CD8-positive, alpha-beta T cell (primary cell): ENCODE measurements at places on chromosomes 7 and 10.

DNA sequence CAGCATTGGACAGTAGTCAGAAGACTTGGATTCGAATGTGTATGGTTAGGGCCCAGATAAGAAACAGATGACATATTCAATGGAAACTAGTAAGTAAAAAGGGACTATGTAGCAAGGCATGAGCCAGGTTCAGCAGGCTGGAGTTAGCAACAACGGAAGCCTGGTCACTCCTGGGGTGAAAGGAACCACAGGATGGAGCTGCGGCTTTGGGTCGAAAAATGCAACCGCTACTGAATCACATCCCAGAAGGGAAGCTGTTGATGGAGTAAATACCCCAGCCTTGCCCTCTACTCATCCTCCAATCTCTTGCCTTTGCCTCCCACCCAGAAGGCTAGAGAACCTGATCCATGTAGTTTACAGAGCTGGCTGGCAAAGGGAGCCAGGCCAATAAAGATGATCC, 37.5 kb upstream of the EGR2 start:
- peak; percentile 50 for DNase-seq

DNA sequence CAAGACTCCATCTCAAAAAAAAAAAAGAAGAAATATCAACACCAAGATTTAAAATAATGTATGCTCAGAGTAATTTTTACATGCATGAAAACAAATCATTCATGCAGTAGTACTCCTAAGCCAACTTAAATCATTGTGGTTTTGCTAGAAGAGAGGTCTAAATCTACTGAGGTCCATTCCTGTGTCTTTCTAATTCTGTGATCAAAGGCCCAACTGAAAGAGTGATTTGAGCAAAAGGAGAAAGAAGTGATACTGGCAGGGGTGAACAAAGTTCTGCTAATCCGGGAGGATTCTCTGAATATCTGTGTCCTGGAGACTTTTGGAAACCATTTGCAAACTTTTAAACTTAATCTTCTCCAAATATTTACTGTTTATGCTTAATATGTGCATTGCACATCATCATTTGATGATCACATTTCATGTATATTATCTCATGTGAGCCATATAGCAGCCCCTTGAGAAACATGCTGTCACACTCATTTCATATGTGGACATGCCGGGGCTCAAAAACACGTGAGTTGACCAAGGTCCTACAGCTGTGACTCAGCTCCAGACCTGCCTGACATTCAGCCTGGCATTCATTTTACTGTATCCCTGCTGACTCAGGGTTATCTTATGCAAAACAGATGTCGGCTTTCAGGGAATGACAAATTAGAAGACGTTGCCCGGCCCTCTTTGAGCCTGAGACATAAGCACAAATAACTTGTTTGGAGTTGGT, 76.4 kb downstream of the FAM107B start:
- DNase-seq, result no peak

DNA sequence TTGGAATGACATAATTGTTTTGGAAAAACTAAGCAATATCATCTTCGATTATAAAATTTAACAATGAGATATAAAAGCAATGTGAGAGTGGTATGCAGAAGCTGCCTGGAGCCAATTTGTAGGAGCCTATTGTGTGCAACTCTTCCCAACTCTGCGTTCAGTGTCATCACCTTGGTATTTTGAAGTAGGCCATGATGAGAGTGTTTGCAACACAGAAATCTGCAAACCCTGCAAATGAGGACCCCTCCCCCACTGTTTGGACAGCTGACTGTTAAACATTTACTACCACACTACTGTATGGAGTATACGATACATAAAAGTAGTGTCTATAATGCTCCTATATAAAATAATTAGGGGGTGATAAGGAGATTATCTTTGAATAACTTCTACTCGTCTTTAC, 531.3 kb downstream of the ATRNL1 start:
- no peak for DNase-seq

- no peak for DNase-seq
Observed at GRCh38 chr10:16381083-16381482, 55.7 kb upstream of the PTER start.

DNA sequence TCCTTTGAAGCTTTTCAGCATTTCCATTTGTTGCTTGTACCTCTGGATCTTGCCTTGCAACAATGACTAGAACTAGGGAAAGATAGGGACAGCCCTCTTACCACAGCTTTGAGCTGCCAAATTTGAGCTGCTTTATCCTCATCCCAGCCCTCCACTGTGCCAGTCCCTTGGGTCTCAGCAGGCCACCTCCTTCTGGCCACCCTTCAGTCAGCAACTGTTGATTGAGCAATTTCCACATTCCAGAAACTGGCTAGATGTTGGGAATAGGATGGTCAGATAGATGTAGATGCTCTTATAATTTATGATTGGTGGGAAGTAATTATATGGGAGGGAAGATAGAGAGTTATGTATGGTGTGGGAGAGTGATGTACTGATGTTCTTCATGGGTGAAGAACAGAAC, 100.1 kb downstream of the ST7 start:
- DNase-seq, result no peak

- DNase-seq, result no peak
Observed at GRCh38 chr7:21902240-21902639, 43.5 kb downstream of the CDCA7L start.

GRCh38 chr10:78524941-78525340, 491.3 kb downstream of the RPS24 start:
- no peak for DNase-seq

- DNase-seq, result no peak
Observed at GRCh38 chr10:133199992-133200611, 29.9 kb upstream of the UTF1 start.

DNA sequence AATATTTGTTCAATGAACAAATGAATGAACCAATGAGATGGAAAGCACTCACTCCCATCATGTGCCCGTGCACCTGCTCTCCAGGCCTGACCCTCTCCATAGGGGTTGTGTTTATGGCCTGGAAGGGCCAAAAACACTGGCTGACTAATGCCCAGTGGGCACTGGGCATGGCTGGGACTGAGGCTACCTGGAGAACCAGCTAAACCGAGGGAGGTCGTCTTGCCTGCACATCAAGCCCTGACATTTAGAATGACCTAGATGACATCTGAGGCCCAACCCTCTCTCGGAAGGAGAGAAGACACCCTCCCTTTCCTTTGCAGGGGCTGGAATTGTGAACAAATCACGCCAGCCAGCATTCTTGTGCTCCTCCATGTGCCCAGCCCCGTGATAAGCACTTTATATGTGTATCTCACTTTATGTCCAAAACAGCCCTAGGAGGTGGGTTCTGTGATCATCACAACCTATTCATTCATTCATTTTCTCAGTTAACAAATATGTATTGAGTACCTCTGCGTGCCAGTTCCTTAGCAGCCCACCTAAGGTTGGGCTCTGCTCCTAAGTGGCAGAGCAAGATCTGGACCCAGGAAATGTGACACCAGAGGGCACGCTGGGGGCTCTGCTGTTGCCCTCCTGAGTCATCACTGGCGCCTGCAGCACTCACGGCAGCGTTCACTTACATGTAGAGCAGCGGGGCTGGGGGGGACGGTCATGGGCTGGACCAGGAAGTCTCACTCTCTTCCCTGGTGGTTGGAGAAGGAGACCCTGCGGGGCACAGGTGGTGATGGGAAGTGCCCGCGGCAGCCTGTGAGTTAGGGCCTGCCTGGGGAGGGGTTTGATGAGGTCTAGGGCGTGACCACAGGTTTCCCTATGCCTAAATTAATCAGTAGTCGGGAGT, 52.0 kb downstream of the TSPAN15 start:
- no peak for DNase-seq

DNA sequence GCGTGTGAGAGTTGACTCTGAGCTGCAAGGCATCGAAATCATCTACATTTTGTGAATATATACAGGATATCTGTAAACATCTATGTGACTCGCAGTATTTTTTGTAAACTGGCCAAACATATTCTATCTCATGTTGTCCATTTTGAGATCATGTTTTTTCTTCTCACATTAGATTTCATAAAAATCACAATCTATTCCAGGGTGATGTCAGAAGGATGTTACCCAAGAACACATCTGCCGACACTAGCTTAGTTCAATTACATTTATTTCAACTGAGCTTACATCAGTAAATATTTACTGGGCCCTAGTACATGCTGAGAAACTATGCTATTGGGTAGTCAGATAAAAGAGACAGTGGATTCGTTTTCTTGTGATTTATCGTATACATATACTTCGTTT, 2.5 kb upstream of the BUB3 start:
- DNase-seq, result no peak

DNA sequence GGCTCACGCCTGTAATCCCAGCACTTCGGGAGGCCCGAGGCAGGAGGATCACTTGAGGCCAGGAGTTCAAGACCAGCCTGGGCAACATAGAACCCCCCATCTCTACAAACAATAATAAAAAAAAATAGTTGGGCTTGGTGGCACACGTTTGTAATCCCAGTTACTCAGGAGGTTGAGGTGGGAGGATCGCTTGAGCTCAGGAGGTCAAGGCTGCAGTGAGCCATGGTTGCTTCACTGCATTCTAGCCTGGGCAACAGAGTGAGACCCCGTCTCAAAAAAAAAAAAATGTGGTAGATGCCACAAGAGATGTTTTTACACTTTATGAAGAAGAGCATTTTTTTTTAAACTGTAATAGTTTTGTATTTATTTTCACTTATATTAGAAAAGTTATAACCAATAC, 12.8 kb downstream of the NYAP1 start:
- DNase-seq, result no peak

GRCh38 chr10:103504181-103504783, 10.8 kb downstream of the NEURL1 start:
- peak; percentile 50 for DNase-seq

DNA sequence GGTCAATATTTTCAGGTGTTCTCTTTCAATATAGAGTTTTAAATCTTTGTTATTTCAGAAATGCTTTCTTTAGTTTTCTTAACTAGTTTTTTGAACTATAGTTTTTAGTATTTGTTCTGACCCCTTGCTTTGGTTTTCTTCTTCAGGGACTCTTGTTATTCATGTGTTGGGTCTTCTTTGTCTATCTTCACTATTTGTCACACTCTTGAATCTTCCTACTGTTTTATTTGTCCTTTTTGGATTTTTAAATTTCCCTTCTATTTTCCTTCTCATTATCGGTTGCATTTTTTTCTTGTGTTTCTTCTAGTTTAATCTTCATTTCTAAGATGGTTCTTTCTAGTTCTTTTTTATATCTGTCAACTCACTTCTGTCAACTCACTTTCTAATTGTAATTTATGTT, 37.1 kb upstream of the PRKAG2 start:
- no peak for DNase-seq

DNA sequence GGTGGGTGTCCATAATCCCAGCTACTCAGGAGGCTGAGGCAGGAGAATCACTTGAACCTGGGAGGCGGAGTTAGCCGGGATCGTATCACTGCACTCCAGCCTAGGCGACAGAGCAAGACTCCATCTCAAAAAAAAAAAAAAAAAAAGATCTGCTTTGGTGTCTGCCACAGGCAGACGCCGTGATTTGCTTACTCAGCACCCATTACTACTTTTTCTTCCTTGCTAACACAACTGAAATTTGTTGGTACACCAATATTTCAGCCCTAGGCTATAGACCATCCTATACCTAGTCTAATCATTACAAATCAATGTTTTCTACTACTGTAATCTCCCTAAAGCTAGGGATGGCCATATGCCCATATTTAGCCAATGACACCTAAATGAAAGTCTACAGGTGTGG, 53.5 kb upstream of the PARD3 start:
- DNase-seq, result no peak

GRCh38 chr7:46145412-46145811, 224.3 kb upstream of the IGFBP3 start:
- DNase-seq, result no peak

DNA sequence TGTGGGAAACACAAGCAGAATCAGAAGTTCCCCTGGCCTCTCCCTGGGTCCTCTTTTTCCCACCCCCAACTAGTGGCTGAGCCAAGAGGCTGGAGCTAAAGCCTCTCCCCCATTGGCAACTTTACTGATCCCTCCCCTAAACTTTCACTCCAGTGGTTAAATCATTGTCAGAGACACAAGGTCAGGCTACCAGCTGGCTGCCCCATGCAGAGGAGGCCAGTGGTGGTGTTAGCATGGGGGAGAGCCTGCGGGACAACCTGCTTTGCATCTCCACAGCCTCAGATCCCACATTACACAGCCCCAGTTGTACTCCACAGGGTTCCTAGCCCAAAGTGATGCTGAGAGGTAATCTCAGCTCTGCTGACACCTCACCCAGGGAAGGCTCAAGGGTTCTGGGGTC, 21.0 kb downstream of the NEUROG3 start:
- no peak for DNase-seq

GRCh38 chr7:87414794-87415188, 60.7 kb downstream of the ABCB4 start:
- DNase-seq, result no peak

DNA sequence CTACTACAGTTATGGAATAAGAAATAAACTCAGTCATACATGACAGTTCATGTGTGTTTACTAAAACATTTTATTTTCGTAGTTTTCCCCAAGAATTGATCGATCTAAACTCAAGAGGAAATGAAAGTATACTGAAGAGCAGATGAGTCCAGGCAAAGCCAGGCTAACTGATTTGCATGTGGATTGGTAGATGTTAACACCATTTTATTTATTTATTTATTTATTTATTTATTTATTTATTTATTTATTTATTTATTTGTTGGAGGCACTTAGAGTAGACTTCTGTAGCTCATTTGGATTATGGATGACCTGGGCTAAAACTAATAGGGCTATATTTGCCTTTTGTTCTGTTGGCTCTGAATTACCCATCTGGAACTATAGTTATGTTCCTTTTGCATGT, 68.5 kb upstream of the DKK1 start:
- DNase-seq, result no peak

GRCh38 chr7:116859323-116859722, 3.1 kb upstream of the CAPZA2 start:
- DNase-seq, result no peak

GRCh38 chr7:117017702-117018266, 64.5 kb downstream of the ST7 start:
- DNase-seq, result no peak

- DNase-seq, result no peak
Observed at GRCh38 chr10:12929381-12929780, 72.1 kb downstream of the CCDC3 start.

DNA sequence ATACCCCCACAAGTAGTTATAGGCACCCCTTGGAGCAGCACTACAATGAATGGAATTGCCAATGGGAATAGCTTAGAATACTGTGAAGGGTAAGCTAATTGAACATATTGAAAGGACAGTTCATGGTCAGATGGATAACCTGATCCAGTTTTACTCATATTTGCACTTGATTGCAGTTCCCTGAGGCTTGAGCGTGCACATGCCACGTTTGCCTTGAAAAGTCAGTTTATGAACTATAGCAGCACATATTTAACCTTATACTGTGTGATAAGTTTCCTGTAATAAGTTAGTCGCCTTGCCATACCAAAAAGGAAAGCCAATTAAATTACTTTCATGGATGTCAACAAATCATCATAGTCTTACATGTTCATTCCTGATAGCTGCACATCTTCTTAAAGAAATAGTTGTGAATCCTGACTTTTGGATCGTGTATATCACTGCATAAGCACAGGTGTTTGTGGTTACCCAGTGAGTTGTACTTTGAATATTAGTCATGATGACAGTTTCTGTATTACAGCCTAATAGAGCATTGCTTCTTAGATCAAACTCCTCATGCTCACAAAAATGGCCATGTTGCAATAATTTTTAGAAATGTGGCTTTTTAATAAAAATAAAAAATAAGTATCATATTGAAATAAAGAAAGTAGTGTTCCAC, 21.6 kb downstream of the DNTT start:
- DNase-seq, result no peak

GRCh38 chr10:21238717-21239116, 286.8 kb downstream of the SKIDA1 start:
- DNase-seq, result no peak
